Osteoblast (primary cell): ENCODE measurements at places on chromosomes 12 and 14. TPM values are rescaled to one million over a fixed set of nuclear protein-coding genes. Genes with fewer than 3 reads are reported as not detected.
A peak's percentile ranks its signal among the peaks of the same experiment; 100 is the strongest.

DNA sequence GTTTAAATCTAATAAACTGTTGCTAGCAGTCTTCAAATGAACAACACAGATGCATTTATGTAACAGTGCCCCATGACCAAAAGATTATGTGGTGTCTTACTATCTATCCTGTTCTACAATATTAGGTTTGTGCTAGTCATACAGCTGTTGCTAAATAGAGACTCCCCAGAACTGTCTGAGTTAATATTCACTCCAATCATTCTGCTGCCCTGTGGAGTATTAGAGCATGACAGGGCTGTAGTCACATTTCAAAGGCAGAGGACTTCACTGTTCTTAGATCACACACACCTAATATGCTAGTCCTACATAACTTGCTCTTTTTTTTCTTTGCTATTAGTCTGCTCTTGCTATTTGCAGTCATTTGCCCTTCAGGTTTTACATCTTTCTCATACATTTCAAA, 157.6 kb upstream of the MDGA2 start:
- H3K4me3 ChIP-seq, result no peak overlapping the region
- no peaks in the 10 kb centered on the region for H3K4me1 ChIP-seq
- DNase-seq, result peak; percentile 0
- H3K36me3 ChIP-seq, result no peaks in the 10 kb centered on the region
- no peaks in the 10 kb centered on the region for H3K27me3 ChIP-seq
- no peak overlapping the region for H3K27ac ChIP-seq

- H3K27ac ChIP-seq, result no peak overlapping the region
- no peak overlapping the region for H3K4me3 ChIP-seq
- peaks cover 4% of the 10 kb centered on the region for H3K36me3 ChIP-seq
- no peaks in the 10 kb centered on the region for H3K27me3 ChIP-seq
- DNase-seq, result no peak
- H3K4me1 ChIP-seq, result peaks cover 35% of the 10 kb centered on the region
Measured at GRCh38 chr12:12439636-12440035, 82.8 kb downstream of the BORCS5 start.

GRCh38 chr12:54216797-54217661, 28.2 kb upstream of the SMUG1 start:
- H3K27ac ChIP-seq, result no peak overlapping the region
- peak; percentile 94 for DNase-seq
- H3K27me3 ChIP-seq, result no peaks in the 10 kb centered on the region
- H3K4me3 ChIP-seq, result peak overlapping the region; percentile 68

DNA sequence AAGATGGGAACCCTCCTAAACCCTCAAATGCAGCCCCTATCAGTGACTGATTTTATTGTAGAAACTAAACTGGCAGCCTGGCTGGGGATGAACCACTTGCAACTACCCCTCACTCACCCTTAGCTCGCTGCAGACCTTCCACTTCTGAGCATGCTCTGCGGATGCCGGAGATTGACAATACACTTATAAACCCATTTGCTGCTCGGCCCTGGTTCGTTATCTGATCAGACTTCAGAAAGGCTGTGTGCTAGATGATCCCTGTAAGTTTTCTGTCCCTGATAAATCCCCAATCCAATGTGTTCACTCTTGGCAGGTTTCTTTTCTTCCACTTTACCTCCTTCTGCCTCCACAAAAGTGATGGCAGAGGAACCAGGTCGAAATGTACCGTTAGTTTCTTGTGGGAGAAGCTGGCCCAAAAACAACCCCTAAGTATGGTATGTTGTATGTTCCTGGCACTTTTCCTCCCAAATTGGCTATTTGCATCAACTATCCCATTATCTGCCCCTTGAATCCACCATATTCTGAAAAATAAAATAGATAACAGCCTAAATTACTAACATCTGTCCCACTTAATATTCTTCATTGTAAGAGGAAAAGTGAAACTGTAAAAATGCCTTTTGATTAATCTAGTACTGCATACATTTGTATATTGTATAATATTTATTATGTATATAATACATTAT, 18.8 kb downstream of the RPH3A start:
- no peaks in the 10 kb centered on the region for H3K4me1 ChIP-seq
- DNase-seq, result no peak
- no peak overlapping the region for H3K4me3 ChIP-seq
- H3K36me3 ChIP-seq, result no peaks in the 10 kb centered on the region

- DNase-seq, result no peak
- peaks cover 17% of the 10 kb centered on the region for H3K27me3 ChIP-seq
- no peaks in the 10 kb centered on the region for H3K36me3 ChIP-seq
- peaks cover 4% of the 10 kb centered on the region for H3K4me1 ChIP-seq
- no peak overlapping the region for H3K27ac ChIP-seq
- no peak overlapping the region for H3K4me3 ChIP-seq
Measured at GRCh38 chr12:108131657-108132126, 2.6 kb downstream of the WSCD2 start.

DNA sequence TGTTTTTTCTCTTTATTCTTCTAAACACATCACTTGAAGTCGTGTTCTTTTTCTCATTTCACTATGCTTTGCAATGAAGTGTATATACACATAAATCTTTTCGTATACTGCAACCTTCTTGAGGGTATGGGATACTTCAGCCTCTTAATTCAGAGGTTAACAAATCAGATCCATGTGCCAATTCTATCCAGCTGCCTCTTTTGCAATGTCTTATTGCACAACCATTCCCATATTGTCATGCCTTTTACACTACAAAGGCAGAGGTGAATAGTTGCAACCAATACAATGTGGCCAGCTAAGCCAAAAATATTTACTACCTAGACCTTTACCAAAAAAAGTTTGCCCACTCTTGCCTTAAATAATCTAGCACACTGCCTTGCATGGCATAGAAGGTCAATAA, 224.5 kb upstream of the FOXG1 start:
- H3K27ac ChIP-seq, result no peak overlapping the region
- DNase-seq, result no peak
- no peaks in the 10 kb centered on the region for H3K27me3 ChIP-seq
- H3K4me3 ChIP-seq, result no peak overlapping the region

- no peaks in the 10 kb centered on the region for H3K36me3 ChIP-seq
- no peak overlapping the region for H3K4me3 ChIP-seq
- no peak overlapping the region for H3K27ac ChIP-seq
Measured at GRCh38 chr14:74628418-74628817, 16.4 kb upstream of the LTBP2 start.

- H3K27me3 ChIP-seq, result no peaks in the 10 kb centered on the region
- H3K27ac ChIP-seq, result peak overlapping the region; percentile 85
- peaks cover 3% of the 10 kb centered on the region for H3K4me1 ChIP-seq
- H3K36me3 ChIP-seq, result peaks cover 64% of the 10 kb centered on the region
Measured at GRCh38 chr12:6567112-6567670, 900 bp downstream of the NOP2 start.

GRCh38 chr14:97642631-97643030, 845.4 kb downstream of the VRK1 start:
- H3K4me3 ChIP-seq, result no peak overlapping the region
- no peak overlapping the region for H3K27ac ChIP-seq
- H3K27me3 ChIP-seq, result no peaks in the 10 kb centered on the region
- H3K36me3 ChIP-seq, result no peaks in the 10 kb centered on the region
- no peaks in the 10 kb centered on the region for H3K4me1 ChIP-seq

- no peak overlapping the region for H3K4me3 ChIP-seq
- DNase-seq, result peak; percentile 36
- H3K4me1 ChIP-seq, result no peaks in the 10 kb centered on the region
- no peaks in the 10 kb centered on the region for H3K27me3 ChIP-seq
- H3K36me3 ChIP-seq, result no peaks in the 10 kb centered on the region
Measured at GRCh38 chr12:130428116-130428515, 90.4 kb downstream of the PIWIL1 start.

DNA sequence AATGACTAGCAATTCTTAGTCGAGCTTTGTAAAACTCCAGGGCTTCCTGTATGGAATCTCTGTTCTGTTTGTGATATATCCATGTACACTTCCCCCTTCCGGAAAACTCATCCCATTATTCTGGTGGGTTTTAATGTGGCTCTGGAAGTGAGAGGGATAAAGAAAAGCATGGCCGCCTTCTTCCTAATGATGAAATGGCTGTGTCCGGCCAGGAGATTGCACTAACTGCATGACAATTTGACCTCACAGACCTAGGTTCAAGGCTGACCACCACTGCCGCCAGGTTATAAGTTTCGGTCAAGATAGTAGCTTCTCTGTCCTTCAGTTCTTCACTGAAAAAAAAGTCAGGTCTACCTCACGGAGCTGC, 41.0 kb upstream of the NPAS3 start:
- no peaks in the 10 kb centered on the region for H3K36me3 ChIP-seq
- peak overlapping the region; percentile 72 for H3K4me3 ChIP-seq
- H3K4me1 ChIP-seq, result peaks cover 7% of the 10 kb centered on the region
- DNase-seq, result no peak
- no peaks in the 10 kb centered on the region for H3K27me3 ChIP-seq
- no peak overlapping the region for H3K27ac ChIP-seq

DNA sequence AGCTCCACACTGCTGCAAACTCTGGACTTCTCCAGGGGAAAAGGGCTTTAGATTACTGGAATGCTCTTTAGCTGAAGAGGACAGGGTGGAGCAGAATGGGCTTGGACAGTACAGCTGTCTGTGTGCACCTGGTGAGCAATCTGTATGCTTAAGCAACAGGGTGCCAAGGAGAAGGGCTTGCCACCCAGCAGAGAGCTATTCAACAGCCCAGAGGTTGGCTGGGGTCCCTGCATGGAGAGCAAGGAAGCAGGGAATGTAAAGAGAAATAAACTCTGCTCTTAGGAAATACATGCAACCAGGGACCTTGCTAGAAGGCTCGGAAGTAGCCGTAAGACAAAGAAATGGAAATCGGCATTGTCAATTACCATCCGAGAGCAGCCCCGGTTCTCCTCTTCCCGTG, 53.0 kb upstream of the CORO1C start:
- H3K4me1 ChIP-seq, result peaks cover 8% of the 10 kb centered on the region
- peaks cover 67% of the 10 kb centered on the region for H3K36me3 ChIP-seq
- no peak for DNase-seq
- no peak overlapping the region for H3K27ac ChIP-seq
- H3K27me3 ChIP-seq, result no peaks in the 10 kb centered on the region
- H3K4me3 ChIP-seq, result no peak overlapping the region

GRCh38 chr12:69129564-69129963, 109.8 kb upstream of the CPSF6 start:
- H3K27me3 ChIP-seq, result peaks cover 4% of the 10 kb centered on the region
- H3K4me3 ChIP-seq, result no peak overlapping the region
- DNase-seq, result no peak

- no peak overlapping the region for H3K4me3 ChIP-seq
- peak; percentile 95 for DNase-seq
- H3K27ac ChIP-seq, result peak overlapping the region; percentile 36
- H3K27me3 ChIP-seq, result no peaks in the 10 kb centered on the region
- H3K36me3 ChIP-seq, result peaks cover 53% of the 10 kb centered on the region
- peaks cover 26% of the 10 kb centered on the region for H3K4me1 ChIP-seq
Measured at GRCh38 chr12:50087995-50088394, 2.9 kb downstream of the SMARCD1 start.

GRCh38 chr12:131990066-131990979, 40.6 kb downstream of the EP400 start:
- no peaks in the 10 kb centered on the region for H3K27me3 ChIP-seq
- DNase-seq, result no peak
- no peak overlapping the region for H3K27ac ChIP-seq
- no peaks in the 10 kb centered on the region for H3K4me1 ChIP-seq
- no peak overlapping the region for H3K4me3 ChIP-seq

DNA sequence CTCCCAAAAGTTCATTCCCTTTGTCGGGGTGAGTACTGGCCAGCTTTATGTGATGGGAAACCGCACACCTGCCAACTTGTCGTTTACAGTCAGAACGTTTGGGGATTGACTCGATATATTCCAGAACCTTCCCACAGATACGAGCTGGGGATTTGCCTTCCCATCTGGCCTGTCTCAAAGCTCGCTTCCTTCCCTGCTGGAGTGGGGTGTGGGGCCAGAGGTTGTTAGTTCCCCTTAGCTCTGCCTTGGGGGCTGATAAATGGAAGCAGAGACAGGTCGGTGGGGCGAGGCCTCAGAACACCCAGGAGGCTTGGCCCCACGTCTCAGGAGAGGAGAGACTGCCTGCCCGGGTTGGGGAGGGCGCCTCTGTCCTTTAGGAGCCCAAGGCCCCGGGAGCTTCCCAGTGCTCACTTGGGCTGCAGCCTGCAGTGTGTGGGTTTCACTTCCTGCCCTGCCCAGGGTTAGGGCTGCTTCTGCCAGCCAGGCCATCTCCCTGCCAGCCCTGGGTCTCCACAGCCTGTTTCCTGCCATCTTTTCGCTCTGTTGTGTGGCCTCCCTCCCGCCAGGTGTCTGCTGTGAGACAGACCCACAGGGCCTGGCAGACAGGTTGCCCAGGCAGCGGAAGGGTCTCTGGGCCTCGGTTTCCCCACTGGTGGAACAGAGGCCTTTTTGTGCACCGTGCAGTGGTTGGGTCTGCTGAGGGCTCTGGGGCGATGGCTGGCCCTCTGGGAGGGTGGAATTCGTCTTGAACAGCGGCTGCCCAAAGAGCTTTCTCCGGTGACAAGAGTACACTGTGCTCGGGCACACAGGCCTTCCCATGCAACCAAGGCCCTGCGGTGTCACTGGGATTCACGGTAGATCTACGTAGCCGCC, 8.1 kb upstream of the TEX22 start:
- DNase-seq, result peak; percentile 88
- H3K27me3 ChIP-seq, result no peaks in the 10 kb centered on the region
- H3K4me3 ChIP-seq, result no peak overlapping the region
- H3K4me1 ChIP-seq, result no peaks in the 10 kb centered on the region
- H3K36me3 ChIP-seq, result no peaks in the 10 kb centered on the region
- H3K27ac ChIP-seq, result no peak overlapping the region

- no peaks in the 10 kb centered on the region for H3K27me3 ChIP-seq
- no peaks in the 10 kb centered on the region for H3K4me1 ChIP-seq
- DNase-seq, result no peak
- no peak overlapping the region for H3K4me3 ChIP-seq
Measured at GRCh38 chr14:28373721-28374120, 392.9 kb upstream of the FOXG1 start.

Gene KRT75
- under 0.01 TPM in 1 of 2 replicates, not detected in the other for total RNA-seq

Gene ACOT4
- 1.8 and 2.5 TPM in 2 replicates for total RNA-seq

Gene TGFB3
- 11.6 and 16.5 TPM in 2 replicates for total RNA-seq

Gene AQP6
- total RNA-seq, result not detected in 2 replicates

Gene NOXRED1
- 0.29 and 0.36 TPM in 2 replicates for total RNA-seq

Gene HOXC10
- total RNA-seq, result 9.7 and 11.2 TPM in 2 replicates

Gene SERPINA12
- not detected in 2 replicates for total RNA-seq

Gene KRT85
- total RNA-seq, result not detected in 2 replicates

Gene GPR132
- total RNA-seq, result under 0.01 TPM in 2 replicates

Gene ANKRD33
- not detected in 2 replicates for total RNA-seq

Gene INSM2
- not detected in 2 replicates for total RNA-seq
